Activated CD8-positive, alpha-beta memory T cell treated with anti-CD3 and anti-CD28 coated beads, Interleukin-2, amount 10 ng/mL, durations not matched to agents 7 days and 5 days (primary cell): ENCODE measurements at places on chromosomes 1 and 21. TPM values are rescaled to one million over a fixed set of nuclear protein-coding genes. Genes with fewer than 3 reads are reported as not detected.

COL6A2 gene
- 5.0 TPM for total RNA-seq

COL6A1 gene
- 5.4 TPM for total RNA-seq

GRCh38 chr1:63317817-63318152 lies 4.6 kb upstream of the FOXD3 start:
- H3K4me1 ChIP-seq = peaks cover 27% of the 10 kb centered on the region
- H3K27me3 ChIP-seq = peaks cover 75% of the 10 kb centered on the region
- no peak overlapping the region for H3K27ac ChIP-seq
- no peak for DNase-seq

DNA sequence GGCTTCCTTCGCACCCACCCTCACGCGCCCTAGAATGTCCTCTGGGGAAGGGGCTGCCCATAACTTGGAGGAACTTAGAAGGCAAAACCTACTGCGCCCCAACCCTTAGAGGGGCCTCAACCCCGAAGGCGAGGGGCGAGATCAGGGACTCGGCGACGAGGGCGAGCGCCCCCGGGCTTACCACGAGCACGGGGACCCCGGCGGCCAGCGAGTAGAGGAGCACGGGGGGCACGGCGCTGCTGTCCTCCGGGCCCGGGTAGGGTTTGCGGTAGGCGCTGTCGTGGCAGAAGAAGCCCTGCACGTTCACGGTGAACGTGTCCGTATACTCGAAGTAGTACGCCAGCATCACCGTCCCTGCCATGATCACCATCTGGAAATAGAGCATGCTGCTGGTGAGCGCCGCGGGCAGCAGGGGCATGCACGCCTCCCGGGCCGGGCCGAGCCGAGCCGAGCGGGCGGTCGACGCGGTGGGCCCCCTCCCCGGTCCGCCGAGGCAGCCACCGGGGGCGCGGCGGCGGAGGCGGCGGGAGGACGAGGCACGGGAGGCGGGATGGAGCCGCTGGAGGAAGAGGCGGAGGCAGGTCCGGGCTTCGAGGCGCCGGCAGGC lies 304 bp downstream of the PLPPR5 start:
- H3K4me1 ChIP-seq = peaks cover 3% of the 10 kb centered on the region
- no peak for DNase-seq

DNA sequence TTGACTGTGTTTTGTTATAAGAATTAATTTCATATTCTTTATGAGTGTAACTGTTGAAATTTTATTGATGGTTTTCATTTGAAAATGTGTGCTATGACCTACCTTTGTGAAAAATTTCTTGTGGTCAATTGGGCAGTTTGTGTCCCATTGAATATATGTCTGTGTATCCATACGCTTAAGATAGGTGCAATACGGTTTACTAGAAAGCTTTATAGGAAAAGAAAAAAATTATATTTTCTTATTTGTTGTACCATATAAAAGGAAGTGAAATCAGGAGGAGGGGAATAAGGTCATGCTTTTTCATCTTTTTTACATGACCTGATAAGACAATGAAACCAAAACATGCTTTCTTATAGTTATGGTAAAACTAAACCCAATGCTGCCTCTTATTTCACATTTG lies 807.7 kb downstream of the USP25 start:
- DNase-seq = no peak
- no peaks in the 10 kb centered on the region for H3K36me3 ChIP-seq
- H3K4me1 ChIP-seq = no peaks in the 10 kb centered on the region
- no peaks in the 10 kb centered on the region for H3K27me3 ChIP-seq
- H3K4me3 ChIP-seq = no peak overlapping the region

CD164L2 gene
- not detected for total RNA-seq

BACH1 gene
- total RNA-seq = 22.1 TPM

- H3K4me1 ChIP-seq = no peaks in the 10 kb centered on the region
- no peaks in the 10 kb centered on the region for H3K36me3 ChIP-seq
- no peak for DNase-seq
- H3K27ac ChIP-seq = no peak overlapping the region
- H3K27me3 ChIP-seq = peaks cover 8% of the 10 kb centered on the region
- H3K4me3 ChIP-seq = no peak overlapping the region
Measured at GRCh38 chr1:157469300-157469699, 83.0 kb downstream of the FCRL5 start.

AGPAT3 gene
- total RNA-seq = 101 TPM

DNA sequence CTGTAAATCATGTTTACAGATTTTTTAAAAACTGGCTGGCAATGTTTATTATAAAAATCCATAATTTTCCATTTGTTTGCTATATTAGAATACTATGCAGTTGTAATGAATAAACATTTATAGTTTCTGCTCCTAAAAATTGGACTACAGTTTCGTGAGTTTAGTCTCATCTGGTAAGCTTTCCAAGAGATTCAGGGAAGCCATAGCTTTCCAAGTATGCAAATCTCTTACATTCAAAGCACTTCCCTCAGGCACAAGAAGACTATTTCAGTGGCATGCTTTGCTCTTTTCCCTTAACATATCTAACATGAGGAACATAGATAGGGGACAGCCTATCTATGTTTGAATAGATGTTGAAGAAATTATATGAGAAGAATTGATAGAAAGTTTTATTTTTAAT lies 77.2 kb downstream of the ADGRL2 start:
- H3K27ac ChIP-seq = no peak overlapping the region
- no peaks in the 10 kb centered on the region for H3K27me3 ChIP-seq
- DNase-seq = no peak
- H3K36me3 ChIP-seq = no peaks in the 10 kb centered on the region
- no peaks in the 10 kb centered on the region for H3K4me1 ChIP-seq
- H3K4me3 ChIP-seq = no peak overlapping the region

DNA sequence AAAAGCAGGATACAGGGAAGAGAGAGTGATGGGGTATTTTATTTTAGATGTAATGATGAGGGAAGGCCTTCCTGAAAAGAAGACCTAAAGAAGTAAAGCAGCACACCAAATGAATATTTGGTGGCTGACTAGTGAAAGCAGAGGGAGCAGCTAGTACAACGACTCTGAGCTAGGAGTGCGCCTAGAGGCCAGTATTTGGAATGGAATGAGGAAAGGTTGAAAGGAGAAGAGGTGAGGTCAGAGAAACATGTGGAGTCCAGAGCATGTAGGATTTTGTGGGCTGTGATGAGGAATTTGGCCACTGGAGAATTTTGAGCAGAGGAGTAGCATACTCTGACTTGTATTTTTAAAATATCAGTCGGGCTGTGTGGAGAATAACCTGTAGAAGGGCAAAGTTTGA lies 11.8 kb upstream of the RPL5 start:
- H3K4me1 ChIP-seq = no peaks in the 10 kb centered on the region
- H3K27me3 ChIP-seq = peaks cover 22% of the 10 kb centered on the region
- no peak for DNase-seq
- no peaks in the 10 kb centered on the region for H3K36me3 ChIP-seq
- no peak overlapping the region for H3K4me3 ChIP-seq
